Thymus (tissue), 14 donors: ENCODE measurements at places on chromosomes 2 and 18.

- no peak for DNase-seq
These were observed 51.8 kb downstream of the TEX51 start for GRCh38 chr2:126950504-126950903.

- DNase-seq = no peak
These were observed 73.5 kb downstream of the MDH1 start for GRCh38 chr2:63662028-63662804.

DNA sequence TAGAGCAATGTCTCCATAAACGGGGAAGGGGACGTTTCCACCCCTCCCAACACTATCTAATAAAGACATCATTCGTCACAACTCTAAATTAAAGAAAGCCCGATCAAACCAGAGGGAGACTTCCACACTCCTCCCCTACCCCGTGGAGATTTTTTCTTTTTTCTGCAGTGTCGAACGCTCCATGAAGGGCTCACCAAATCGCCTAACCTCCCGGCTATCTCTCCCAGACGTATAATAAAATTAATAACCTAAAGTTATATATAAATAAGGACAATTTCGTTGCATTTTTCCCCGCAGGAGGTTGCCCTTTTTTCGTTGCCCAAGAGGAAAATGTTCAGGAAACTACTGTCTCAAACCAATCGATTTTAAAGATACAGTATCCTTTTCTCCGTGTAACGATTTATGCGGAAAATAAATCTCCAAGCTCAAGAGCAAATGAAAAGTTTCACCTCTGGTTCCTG lies 2.4 kb downstream of the EVX2 start:
- DNase-seq = no peak

GRCh38 chr2:214378455-214379103 lies 32.3 kb upstream of the VWC2L start:
- DNase-seq = no peak

- no peak for DNase-seq
These were observed 63.2 kb downstream of the AP1S3 start for GRCh38 chr2:223774193-223774592.

DNA sequence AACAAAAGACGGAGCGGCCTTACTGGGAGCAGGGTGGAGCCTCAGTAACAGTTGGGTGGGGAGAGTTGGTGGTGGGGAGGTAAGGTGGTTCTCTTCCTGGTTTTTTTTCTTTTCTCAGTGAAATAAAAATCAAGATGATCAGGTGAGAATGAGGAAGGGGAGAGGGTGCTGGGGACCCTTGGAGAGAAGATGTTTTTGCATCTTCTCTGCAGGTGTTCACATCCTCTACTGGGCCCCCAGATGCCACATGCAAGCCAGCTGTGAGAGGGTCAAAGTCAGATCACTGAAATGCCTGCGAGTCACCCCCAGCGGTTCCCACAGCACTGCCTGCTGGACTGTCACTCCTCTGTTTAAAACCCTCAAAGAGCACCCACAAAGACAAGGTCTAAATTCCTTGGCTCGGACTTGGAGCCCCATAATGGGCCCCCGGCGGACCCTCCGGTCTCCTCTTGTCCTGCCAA lies 69.8 kb upstream of the FHL2 start:
- peak; percentile 80 for DNase-seq

- no peak for DNase-seq
These were observed 15.4 kb upstream of the HOXD1 start for GRCh38 chr2:176172895-176173566.

DNA sequence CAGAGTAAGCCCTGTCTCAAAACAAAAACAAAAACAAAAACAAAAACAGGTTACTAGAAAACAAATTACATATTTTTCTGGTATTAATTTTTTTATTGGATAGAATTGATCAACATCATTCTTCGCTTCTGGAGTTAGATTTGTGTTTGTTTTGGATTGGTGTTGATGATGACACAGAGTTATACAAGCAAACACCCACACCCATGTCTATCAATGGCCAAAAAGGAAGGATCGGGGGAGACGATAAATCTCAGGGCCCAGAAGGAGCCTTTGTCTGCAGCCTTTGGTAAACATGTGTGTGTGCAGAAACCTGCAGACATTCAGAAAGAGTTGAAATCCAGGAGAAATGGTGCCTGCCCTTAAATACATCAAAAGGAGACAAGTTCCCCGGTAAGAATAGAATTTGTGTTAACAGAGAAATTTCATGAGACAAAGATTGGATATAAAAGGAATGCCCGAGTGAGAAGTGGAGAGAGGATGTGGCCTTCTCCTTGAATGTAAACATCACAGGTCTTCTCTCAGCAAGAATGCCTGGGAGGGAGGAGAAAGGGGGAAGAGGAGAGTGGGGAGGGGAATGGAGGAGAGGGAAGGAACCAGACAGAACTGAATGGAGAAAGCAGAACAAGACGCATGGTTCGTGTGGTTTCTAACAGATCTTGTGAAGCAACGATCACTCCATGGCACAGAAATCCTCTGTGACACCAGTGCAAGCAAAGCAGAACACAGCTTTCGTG lies 40.4 kb upstream of the TMEM178A start:
- no peak for DNase-seq

- peak; percentile 60 for DNase-seq
These were observed 48.5 kb upstream of the CCDC195 start for GRCh38 chr2:224764565-224765236.

- no peak for DNase-seq
These were observed 130.1 kb downstream of the SLC8A1 start for GRCh38 chr2:40321822-40322221.

DNA sequence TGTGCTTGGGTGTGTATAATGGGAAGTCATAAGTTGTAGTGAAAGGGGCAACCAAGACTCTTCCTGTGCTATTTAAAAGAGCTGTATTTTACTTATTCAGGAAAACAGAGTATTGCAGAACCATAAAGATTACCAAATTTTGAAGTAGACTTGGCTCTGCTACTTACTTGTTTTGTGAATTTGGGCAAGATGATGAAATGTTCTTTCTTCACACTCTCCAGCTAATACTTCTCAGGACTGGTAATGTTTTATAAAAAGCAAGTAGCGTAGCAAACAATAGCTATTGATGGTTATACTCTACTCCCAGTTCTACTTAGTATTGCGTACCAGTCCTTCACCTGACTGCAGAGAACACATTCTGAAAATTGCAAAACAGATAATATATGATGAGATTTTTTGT lies 374.1 kb downstream of the ARHGAP15 start:
- DNase-seq = no peak

DNA sequence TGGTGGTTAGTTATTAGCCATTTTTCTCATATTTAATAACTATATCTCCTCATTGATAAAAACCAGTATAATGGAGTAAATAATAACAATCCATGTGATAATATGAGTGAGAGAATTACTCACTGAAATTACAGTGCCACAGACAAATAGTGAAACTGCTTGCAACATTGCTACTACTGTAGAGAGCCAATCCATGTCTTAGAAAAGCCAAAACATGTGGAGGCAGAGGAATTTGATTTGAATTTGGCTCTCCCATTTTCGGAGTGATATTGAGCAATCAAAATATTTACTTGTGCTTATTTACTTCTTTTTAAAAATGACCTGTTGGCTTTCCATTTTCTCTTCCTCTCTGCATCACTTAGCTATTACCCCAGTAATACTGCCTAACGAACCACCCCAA lies 288.3 kb upstream of the TCF4 start:
- no peak for DNase-seq

DNA sequence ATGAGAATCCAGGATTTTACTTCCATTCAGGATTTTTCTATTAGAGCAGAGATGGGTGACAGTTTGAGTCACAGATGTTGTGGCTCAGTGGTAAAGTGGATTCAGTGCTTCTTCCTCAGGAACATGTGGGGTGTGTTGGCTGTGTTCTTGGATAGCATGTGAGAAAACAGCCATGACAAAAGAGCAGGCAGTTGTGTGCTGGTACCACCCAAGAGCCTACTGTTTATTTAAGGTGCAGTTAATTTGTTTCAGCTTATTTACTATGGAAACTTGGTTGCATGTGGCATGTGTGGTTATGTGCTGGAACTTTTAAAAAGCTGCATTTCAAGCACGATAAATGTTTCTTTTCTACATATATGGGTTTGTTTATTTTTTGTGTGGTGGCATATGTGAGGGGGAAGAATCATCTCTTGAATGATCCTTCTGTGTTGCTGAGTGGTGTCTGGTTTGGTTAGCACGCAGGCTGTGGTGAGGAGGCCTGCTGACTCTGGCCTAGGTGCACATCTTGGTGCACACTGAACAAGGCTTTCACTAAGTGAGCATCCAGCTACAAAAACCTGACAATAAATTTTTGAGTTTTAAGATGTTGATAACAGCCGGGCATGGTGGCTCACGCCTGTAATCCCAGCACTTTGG lies 67.3 kb downstream of the SPTBN1 start:
- no peak for DNase-seq

DNA sequence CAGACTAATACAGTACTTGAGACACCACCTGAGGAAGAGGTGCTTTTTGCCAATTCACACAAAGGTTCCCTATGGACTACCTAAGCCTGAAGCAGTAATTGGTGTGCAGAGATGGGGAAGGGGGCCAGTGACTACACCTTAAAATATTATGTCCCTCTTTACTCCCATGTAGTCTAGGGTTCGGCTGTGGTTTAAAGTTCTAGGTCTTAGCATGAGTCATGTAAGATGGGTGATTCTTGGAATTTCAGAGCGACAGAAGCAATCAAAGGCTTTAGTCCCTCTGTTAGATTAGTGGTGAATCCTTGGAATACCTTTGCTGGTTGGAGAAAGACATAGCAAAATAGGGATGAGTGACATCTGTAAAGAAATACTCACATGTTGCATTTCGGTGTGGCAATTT lies 14.3 kb upstream of the CCDC85A start:
- no peak for DNase-seq

- no peak for DNase-seq
These were observed 33.7 kb upstream of the KYNU start for GRCh38 chr2:142843731-142844130.

DNA sequence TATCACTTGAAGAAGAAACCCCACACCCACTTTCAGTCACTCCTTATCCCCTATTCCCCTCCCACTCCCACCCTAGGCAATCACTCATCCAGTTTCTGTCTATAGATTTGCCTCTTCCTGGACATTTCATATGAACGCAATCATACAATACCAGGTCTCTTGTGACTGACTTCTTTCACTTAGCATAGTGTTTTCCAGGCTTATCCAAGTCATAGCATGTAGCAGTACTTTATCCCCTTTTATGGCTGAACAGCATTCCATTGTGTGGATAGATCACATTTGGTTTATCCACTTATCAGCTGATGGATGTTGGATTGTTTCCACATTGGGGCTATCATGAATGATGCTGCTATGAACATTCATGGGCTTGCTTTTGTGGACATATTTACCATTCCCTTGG lies 6.6 kb downstream of the CFAP221 start:
- no peak for DNase-seq

DNA sequence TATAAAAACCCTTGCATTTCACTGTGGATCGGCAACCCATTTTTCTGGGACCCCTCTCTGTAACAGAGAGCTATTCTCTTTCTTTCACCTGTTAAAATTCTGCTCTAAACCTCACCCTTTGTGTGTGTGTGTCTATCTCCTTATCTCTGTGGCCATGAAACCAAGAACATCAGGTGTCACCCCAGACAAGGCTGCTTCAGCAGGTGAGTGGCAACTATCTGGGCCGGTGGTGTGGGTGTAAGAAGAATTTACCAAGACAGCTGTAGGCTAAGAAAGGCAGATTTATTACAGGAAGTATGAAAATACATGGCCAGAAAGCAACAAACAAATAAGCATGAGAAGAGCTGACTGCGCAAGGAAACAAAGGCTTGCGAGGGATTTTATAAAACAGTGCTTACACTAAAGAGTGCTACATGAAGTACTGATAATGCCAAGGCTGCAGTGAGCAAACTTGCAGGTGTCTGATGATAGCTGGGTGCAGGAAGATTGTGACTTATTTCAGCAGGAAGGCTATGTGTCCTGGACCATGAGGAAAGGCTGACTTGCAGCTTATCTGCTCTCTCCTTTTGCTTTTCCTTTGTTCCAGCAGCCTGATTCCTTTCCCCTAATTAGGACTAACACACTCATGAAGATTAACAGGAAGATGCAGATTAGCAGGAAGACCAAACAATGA lies 421.1 kb downstream of the PTH2R start:
- DNase-seq = no peak

DNA sequence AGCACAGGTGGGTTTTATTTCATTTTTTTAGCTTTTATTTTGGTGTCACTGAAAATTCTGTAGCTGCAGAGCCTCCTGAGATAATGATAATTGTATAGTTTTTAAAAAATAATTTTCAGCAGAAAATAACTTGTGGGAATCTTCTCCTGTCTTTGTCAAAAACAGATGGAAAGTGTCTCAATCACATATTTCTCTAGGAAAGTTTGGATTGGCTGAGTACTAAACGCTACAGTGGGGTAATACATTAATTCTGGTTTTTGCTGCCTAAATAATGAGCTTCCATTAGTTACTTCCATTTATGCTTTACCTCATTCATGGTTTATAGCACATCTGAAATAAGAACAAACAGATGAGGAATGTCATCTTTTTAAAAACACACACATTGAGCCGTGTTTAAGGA lies 2.2 kb downstream of the TWIST2 start:
- DNase-seq = no peak

DNA sequence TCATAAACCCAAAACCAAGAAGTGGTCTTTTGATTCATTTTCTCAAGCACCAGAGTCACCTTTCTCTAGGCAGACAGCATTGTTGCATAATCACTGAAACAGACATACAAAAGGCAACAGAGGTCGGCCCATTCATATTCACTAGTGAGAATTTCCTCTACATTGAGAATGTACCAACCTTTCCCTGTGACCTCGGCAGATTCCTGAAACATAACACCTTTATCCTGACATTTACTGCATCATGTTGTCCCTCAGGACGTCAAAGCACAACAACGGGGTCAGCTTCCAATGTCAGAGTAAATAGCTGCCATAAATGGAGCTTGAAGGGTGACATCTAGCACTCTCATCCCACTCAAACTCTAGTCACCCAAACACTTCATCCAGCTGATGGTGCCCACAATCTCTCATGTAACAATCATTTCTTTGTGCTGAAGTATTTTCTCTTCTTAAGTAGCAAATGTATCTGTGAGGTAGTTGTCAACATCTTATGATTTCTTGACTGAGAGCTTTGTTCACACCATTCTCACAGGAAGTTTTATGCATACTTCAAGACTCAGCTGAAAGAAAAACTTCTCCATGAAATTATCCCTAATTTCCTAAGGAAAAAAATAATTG lies 802.6 kb upstream of the CHAC2 start:
- DNase-seq = no peak

- no peak for DNase-seq
These were observed 297.7 kb upstream of the DOK6 start for GRCh38 chr18:69102959-69103358.

- DNase-seq = no peak
These were observed 522.8 kb upstream of the CDH7 start for GRCh38 chr18:65227970-65228369.

DNA sequence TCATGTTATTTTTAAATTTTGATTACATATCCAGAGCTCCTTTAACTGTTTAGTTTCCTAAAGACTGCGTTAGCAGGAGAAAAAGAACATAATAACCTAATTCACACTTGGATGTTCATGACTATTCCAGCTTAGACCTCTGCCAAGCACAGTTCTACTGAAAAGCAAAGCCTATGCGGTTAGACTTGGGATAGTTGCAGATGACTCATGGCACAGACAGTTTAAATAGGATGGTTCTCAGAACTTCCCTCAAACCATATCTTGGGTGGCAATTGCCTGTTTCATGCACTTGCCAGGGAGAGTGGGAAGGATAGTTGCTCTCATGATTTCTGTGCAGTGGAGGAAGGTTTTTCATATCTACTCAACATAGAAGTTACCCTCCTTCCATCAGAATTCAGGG lies 149.7 kb upstream of the KLHL29 start:
- no peak for DNase-seq

GRCh38 chr2:146978577-146979555 lies 866.0 kb upstream of the ACVR2A start:
- no peak for DNase-seq
